ENCODE measurements at places on chromosomes 1 and 21.

GRCh38 chr1:245316784-245317183 lies 162.0 kb downstream of the KIF26B start:
- no peak for DNase-seq

- no peak for DNase-seq
Measured at GRCh38 chr1:68180441-68181164, 51.7 kb downstream of the WLS start.

- DNase-seq: no peak
Measured at GRCh38 chr1:156676820-156677615, at the start of gene NES. TSS of gene NES (minus strand) at chr1:156677407. CDS start at chr1:156677264, 143 bp downstream.

DNA sequence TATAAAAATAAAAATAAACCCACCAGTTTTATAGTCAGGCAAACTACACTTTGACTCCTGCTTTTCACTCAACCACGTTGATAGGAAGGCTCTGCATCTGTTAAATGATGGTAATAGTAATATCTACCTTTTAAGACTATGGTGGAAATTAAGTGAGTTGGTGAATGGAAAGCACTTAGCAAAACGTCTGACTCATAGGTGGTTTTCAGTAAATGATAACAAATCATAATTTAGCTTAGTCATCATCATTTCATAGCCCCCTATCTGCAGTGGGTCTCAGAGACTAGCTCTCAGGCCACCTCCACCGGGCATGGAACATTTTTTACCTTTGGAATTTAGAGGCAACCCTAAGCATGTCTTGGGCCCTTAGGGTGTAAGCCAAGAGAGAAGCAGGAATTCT lies 160.0 kb downstream of the PDE4B start:
- DNase-seq: no peak

- DNase-seq: no peak
Measured at GRCh38 chr1:215137985-215138384, 55.4 kb downstream of the KCNK2 start.

DNA sequence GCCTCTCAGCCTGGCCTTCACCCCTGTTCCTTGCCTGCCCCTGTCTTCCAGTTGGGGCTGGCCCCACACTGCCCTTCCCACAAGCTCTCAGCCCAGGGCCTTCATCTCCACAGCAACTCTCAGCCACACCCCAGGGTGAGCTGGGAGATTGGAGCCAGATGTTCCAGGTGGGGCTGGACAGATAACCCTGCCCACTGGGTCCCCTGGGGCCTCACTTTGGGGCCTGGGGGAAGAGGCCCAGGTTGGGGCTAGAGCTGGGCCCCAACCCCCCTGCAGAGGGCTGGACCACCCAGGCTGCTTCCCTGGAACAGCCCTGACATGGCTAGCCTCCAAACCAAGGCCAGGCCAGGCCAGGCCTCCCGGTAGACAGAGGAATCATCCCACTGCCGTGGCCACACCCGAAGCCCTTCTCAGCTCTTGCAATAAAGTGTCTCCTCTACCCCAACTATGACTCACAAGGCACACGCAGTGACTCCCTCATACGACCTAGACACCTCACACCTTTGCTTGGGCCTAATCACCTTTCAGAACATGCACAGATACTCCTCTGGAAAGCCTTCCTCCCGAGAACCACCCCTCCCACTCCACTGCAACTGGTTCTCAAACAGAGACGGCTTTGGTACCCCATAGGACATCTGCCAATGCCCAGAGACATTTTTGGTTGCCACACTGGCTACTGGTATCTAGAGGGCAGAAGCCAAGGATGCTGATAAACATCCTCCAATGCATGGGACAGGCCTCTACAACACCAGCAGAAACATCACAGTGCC lies 22.2 kb downstream of the SLC2A1 start:
- no peak for DNase-seq

- no peak for DNase-seq
Measured at GRCh38 chr1:212596798-212597197, 11.8 kb upstream of the ATF3 start.

- no peak for DNase-seq
Measured at GRCh38 chr21:40620386-40621145, 226.4 kb downstream of the DSCAM start.

DNA sequence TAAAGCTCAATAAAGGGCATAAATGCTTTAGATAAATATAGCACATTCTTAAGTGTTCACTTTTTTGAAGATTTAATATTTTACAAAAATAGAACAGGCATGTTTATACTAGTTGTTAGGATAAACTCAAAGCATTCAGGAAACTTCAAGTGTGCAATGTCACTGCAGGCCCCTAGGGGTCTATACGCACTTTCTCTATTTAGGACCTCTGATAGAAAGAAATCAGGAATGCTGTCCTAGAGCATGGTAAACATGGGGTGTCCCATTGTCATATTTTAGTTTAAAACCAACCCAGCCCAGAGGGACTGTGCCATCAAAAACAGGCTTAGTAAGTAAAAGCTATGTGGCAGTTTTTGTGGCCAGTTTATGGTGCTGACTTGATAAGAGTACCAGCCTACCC lies 102.2 kb downstream of the BARHL2 start:
- no peak for DNase-seq

GRCh38 chr1:206909883-206910318 lies 11.8 kb downstream of the FCMR start:
- DNase-seq: no peak

- DNase-seq: no peak
Measured at GRCh38 chr1:19577561-19577960, 66.5 kb upstream of the NBL1 start.

GRCh38 chr1:8926707-8927694 lies 18.7 kb upstream of the CA6 start:
- DNase-seq: no peak

GRCh38 chr1:8197493-8198282 lies 120.2 kb upstream of the SLC45A1 start:
- no peak for DNase-seq

- DNase-seq: no peak
Measured at GRCh38 chr1:12152113-12152891, 14.5 kb upstream of the TNFRSF1B start.

DNA sequence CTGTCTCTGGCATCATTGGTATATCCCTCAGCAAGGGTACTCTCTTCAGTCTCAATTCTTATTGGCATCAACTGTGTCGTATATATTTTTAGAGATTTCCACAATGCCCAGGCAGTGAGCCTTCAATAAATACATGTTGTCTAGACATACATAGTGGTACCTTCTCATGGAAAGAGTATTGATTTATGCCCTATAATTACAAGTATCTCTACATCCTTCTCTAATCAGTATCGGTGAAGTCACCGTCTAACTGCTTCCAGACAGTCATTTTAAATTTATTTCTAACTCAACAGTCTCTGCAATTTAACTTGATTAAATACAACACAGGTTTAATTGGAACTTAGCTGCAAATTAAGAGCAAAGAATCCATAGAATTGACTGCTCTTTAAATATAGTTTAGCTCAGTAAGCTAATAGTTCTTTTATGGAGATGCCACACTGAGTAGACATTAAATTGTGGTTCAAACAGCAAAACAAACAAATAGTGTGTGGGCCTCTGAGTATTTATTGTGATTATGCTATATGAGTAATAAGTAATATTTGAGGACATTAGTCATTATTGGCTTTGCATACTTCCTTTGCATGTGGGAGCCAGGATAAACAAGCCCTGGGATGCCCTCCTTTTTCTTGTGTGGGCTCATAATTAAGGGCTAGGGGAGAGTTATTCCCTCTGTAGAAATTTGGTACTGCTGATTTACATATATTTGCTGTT lies 126.9 kb upstream of the DUSP10 start:
- DNase-seq: no peak

DNA sequence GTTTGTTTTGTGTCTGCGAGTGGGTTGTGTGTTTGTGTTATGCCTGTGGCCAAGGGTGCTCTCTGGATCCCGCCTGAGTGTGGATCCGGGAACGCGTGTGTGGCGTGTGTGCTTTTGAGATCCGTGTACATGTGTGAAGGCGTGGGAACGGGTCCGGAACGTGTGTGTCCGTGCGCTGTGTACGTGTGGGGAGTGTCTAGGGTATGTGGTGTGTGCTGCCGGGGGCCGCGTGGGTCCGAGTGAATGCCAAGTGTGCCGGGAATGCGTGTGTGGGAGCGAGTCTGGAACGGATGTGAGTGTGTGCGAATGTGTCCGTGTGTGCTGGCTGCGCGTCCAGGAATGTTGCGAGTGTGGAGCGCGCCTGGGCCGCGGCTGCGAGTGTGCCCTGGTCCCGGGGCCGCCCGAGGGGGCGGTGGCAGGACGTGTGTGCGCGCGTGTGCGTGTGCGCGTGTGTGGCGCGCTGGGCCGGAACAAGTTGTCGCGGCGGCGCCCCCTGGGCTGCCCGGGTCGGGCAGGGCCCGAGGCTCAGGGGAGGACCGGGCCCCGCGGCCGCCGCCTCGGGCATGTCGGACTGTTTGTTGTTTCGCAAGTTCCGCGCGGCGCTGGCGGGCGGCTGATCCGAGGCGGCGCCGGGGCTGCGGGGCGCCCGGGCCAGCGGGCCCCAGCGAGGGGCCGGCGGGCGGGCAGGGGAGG lies 953 bp downstream of the PTPRU start:
- DNase-seq: no peak

GRCh38 chr1:8879922-8880676 lies 1.6 kb upstream of the ENO1 start:
- peak; percentile 54 for DNase-seq

DNA sequence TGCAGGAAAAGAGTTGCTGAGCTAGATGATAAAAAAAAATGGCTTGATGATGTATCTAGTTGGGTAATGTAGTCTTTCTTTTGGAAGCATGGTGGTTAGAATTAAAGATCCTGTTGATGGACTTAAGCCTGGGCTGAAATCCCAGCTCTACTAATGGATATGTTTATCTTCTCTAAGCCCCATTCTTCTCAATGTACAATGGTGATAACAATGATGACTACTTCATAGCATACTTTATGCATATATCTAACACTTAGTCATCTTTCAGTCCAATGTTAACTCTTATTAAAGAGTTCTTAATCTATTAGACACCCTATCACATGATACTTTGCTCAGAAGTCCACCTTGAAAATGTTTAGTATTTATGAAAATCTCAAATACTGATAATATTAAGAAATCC lies 189.5 kb downstream of the PLA2G4A start:
- DNase-seq: no peak

- DNase-seq: no peak
Measured at GRCh38 chr1:206568256-206568655, 44.0 kb downstream of the EIF2D start.

GRCh38 chr1:183039985-183040447 lies 16.8 kb downstream of the LAMC1 start:
- no peak for DNase-seq

DNA sequence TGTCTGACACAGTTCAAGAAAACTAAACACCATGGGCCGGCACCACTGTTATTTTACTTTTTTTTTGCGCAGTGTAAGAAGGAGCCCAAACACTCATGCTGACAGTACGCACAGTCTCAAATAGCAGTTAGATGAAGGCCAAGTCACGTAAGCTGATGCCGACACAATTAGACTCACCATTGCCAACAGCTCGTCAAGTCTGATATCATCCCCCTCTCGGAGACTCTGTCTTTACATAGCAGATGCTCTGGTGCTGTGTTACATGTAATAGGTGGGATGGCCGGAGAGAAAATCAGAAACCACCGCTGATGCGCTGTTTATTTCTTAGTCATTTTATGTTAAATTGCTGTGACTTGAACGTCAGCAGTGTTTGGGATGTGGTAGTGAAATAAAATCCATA lies 49.3 kb downstream of the TGFB2 start:
- DNase-seq: no peak

GRCh38 chr1:45395051-45395450 lies 54.8 kb upstream of the MUTYH start:
- no peak for DNase-seq

DNA sequence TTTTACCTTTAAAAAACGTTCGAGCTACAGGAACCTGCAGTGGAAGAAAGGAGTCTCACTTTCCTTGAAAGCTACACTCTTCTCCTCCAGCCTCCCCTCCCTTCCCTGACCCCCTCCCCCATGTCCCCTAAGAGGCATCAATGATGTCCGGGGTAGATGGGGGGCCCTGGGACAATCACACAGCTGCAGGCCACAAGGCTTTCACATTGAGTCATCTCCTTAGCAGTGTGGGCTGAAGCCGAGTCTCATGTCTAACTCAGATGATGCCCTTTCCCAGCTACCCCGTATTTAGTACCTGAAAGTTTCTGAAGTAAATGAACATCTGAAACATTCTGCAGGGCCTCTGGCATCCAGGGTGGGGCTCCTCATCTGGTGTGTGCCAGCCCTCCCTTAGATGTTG lies 6.3 kb upstream of the GPR25 start:
- DNase-seq: no peak

GRCh38 chr1:45876000-45876617 lies 72.7 kb downstream of the MAST2 start:
- DNase-seq: no peak

DNA sequence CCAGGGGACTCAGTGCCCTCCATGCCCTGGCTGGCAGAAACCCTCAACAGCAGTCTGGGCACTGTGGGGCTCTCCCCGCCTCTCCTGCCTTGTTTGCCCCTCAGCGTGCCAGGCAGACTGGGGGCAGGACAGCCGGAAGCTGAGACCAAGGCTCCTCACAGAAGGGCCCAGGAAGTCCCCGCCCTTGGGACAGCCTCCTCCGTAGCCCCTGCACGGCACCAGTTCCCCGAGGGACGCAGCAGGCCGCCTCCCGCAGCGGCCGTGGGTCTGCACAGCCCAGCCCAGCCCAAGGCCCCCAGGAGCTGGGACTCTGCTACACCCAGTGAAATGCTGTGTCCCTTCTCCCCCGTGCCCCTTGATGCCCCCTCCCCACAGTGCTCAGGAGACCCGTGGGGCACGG lies 2.8 kb upstream of the TAS1R3 start:
- DNase-seq: no peak

- no peak for DNase-seq
Measured at GRCh38 chr1:22245726-22246125, 102.8 kb upstream of the WNT4 start.

DNA sequence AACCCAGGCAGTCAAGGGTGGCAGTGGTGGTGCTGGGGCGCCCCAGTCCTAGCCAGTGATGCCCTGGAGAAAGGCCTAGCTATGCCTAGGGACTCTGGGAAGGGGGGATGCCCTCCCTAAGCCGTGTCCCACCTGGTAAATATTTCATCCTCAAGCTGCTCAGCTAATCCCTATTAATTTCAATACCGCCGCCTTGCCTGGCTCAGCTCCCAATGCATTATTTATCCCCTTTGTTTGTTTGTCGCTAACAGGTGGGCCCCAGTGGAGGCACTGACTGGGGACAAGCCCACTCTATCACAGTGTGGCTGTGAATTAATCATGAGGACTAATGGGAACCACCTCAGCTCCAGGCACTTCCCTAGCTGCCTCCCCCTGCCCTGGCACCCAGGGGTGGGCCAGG lies 22.5 kb downstream of the DMAP1 start:
- DNase-seq: no peak

- no peak for DNase-seq
Measured at GRCh38 chr1:40421431-40422384, 28.6 kb upstream of the ZFP69B start.

GRCh38 chr1:25703671-25704266 lies 87.2 kb downstream of the MAN1C1 start:
- DNase-seq: no peak

DNA sequence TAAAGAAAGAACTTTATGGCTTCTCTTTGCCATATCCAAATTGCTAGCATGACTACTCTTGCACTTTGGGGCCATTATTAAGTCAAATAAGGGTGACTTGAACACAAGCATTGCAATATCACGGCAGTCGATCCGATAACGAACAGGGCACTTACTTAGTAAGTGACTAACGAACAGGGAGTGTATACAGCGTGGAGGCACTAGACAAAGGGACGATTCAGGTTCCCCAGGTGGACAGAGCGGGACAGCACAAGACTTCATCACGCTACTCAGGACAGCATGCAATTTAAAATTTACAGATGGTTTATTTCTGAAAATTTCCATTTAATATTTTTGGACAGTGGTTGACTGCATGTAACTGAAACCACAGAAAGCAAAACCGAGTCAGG lies 5.4 kb upstream of the PITHD1 start:
- no peak for DNase-seq

All from activated CD4-positive, alpha-beta T cell treated with anti-CD3 and anti-CD28 coated beads, Interleukin-2, amount 50 U/mL, for 24 hours (primary cell).